ENCODE measurements at places on chromosomes 4 and X.

DNA sequence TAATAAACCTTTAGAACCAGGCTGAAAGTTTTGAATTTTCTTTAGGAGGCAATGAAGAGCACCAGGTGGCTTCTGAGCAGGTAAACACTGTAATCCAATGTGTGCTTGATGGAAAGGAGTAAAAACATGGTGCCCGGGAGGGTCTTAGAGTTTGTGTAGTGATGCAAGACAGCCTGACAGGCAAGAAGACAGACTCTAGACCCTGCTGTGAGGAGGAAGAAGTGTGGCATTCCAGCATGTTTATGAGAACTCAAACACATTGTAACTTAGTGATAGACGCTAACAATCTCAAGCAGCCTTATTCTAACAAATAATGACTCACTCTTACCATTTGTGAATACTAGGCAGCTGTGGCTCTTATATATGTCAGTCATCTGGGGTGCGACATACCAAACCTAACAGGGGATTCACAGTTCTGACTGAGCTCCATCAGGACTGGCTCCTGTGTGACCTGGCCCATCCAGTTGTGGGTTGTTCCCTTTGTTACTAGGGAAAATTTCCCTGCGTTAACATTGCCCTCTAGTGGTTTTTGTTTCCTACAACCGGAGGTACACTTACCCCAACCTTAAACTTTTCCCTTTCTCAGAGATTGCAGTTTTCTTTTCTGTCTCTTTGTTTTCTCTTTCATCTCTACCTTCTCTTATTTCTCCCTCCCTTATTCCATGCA, 53.8 kb downstream of the VSIG4 start:
- peak; percentile 17 for DNase-seq

DNA sequence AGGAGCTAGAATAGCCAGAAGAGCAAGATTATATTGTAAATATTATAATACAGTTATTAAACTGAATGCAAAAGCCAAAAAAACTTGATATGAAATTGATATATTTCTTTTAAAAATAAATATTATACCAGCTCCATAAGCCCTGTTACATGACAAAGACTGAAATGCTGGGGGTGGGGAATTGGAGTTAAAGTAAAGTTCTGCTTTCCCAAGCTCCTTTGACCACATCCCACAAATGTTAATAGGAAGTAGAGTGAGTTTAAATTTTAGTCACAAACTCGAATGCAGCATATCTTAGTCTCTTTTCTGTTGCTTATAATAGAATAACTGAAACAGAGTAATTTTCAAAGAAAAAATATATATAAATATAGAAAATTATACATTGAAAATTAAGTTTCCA, 46.9 kb upstream of the NFKB1 start:
- DNase-seq, result no peak

DNA sequence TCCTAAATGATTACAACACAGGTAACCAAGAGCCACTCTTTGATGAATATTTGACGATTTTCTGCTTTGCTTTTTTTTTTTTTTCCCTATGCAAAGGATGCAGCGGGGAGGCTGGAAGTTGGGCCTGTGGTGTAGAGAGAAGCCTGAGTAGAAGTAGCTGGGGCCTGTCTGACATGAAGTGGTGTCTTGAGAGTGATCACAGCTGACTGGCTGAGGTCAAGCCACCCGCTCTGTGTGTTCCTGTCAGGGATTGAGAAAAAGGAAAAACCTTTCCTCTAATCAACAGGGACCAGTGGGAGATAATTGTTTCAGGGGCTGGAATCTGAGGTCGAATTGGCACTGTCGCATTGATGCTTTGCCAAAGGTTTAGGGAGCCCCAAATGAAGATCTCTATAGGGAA, 258.7 kb downstream of the GRIA3 start:
- no peak for DNase-seq

GRCh38 chr4:168099195-168099594, 6.9 kb downstream of the ANXA10 start:
- no peak for DNase-seq

DNA sequence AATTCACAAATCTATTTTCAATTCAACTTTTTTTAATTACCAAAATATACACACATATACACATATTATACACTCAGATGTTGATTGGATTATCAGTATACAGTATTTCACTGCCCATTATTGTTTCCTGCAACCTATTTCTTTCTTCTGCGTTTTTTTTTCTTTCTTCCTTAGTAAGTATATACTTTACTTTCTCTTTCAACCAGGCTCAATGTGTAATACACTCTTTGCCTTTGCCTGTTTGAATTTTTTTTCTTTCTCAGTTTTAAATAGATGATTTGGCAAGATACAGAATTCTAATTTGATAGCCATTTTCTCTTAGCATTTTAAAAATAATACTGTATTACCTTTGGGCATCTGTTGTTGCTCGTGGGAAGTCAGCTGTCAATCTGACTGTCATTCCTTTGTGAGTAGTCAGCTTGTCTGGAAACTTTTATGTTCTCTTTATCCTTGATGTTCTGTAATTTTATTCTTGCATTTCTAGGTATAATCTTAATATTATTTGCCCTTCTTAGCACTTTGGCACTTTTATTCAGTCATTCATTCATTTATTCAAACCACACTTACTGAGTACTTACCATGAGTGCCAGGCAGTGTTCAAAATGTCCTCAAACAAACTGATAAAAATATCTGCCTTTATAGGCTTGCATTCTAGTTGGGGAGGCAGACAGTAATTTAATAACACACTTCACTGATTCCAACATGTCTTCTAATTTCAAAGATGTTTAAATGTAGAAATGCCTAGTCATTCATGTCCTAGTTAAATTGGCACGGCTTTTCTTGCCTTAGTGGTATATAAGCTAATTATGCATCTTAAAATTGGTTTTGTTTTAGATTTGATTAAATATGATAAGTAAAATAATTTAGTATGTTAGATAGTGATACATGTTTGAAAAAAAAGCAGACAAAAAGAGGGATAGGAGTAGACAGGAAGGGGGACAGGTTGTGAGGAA, 3.7 kb downstream of the USP38 start:
- no peak for DNase-seq

DNA sequence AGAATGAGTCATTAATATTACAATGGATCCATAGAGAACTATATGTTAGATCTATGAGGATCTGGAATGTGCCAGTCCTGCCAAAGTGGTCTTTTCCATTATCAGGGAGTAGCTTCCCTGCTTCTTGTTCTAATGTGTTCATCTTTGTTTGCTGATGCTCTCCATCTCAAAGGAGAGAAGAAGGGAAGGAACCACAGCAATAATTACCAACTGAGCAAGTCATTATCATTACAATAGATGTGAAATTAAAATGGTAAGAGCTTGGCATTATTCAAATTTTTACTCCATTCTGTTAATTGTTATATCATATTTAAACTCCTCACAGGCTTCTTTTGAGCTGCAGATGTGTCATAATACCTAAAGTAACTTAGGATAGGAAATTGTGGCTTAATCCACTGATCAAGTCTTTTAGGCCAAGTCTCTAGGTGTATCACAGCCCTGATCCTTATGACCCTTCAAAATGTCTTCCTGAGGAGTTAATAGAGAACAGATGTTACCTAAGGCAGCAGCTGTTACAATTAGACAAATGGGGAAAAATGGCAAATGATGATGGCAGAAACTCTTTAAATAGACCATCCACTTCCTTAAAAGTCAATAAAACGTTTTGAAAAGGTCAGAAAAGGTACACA, 1492.7 kb upstream of the IGFBP7 start:
- no peak for DNase-seq

Data from stimulated activated CD8-positive, alpha-beta memory T cell treated with anti-CD3 and anti-CD28 coated beads, Interleukin-2, amount 100 ng/mL, for 1 hour (primary cell).